ENCODE measurements at places on chromosomes 4 and X.

DNA sequence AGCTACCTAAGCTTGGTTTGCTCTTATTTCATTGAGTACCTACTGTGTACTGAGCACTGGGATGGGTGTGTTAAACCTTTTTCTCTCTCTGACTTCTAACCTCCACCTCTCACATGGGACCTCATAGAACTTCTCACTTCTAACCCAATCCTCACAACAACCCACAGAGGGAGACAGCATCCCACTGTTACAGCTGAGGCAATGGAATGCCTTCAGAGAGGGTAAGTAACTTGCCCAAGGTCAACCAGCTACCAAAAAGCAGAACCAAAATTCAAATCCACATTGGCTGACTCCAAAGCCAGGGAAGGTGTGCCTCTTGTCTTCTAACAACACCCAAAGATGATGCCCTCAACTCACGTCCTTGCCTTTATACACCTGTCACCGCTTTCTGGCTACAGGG lies 5.4 kb downstream of the SEL1L3 start:
- peak overlapping the region; percentile 9 for H3K27ac ChIP-seq
- no peak overlapping the region for H3K4me3 ChIP-seq
- H3K27me3 ChIP-seq, result no peaks in the 10 kb centered on the region
- H3K4me1 ChIP-seq, result peaks cover 87% of the 10 kb centered on the region
- DNase-seq, result no peak

DNA sequence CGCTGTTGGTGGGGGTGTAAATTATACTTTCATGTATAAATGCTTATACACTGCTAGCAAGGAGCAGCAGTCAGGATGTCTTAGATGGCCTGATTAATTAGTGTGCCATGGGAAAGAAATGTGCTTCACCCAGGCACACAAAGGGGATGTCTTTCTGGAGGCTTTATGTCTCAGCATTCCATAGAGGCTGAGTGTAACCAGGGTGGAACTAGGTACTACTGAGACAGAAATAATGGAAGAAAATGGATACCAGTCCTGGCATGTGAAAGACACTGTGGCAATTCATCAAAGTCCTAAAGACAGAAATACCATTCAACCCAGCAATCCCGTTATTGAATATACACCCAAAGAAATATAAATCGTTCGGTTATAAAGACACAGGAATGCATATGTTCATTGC lies 52.5 kb downstream of the PF4 start:
- H3K27ac ChIP-seq, result no peak overlapping the region
- no peaks in the 10 kb centered on the region for H3K4me1 ChIP-seq
- no peak overlapping the region for H3K4me3 ChIP-seq
- no peaks in the 10 kb centered on the region for H3K27me3 ChIP-seq
- H3K36me3 ChIP-seq, result no peaks in the 10 kb centered on the region

DNA sequence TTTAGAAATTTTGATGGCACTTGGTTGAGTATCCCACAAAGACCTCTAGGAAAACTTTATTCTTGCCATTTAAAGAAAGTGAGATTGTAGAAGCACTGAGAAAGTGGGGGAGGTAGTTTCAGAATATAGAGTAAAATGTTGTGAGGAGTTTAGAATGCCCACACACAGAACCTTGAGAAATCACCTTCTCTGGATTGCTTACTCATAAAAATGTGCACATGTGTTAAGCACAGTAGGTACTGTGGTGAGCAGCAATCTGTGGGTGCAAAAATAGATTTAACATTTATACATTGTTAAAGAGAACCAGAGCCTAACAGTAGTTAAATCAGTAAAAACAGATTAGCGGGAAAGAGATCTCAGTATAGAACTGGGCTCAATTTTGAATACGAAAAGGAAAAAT lies 201.2 kb upstream of the NWD2 start:
- H3K4me1 ChIP-seq, result no peaks in the 10 kb centered on the region
- no peaks in the 10 kb centered on the region for H3K27me3 ChIP-seq

- H3K36me3 ChIP-seq, result no peaks in the 10 kb centered on the region
- H3K27me3 ChIP-seq, result no peaks in the 10 kb centered on the region
- no peak overlapping the region for H3K27ac ChIP-seq
- no peak for DNase-seq
These were observed 50.9 kb downstream of the PRKG2 start for GRCh38 chr4:81164126-81164525.

GRCh38 chrX:150258463-150259430 lies 104.4 kb upstream of the MAMLD1 start:
- H3K4me3 ChIP-seq, result no peak overlapping the region
- no peaks in the 10 kb centered on the region for H3K36me3 ChIP-seq
- no peak overlapping the region for H3K27ac ChIP-seq
- DNase-seq, result no peak

Measured in activated CD8-positive, alpha-beta T cell treated with anti-CD3 and anti-CD28 coated beads, Interleukin-2, amount 10 ng/mL, durations not matched to agents 7 days and 5 days (primary cell).